ENCODE measurements at places on chromosomes 11 and 22.
A peak's percentile ranks its signal among the peaks of the same experiment; 100 is the strongest.

GRCh38 chr11:119957951-119958350 is 180.0 kb downstream of the TRIM29 start:
- DNase-seq: no peak

GRCh38 chr11:106503901-106504300 is 426.4 kb downstream of the AASDHPPT start:
- no peak for DNase-seq

- no peak for DNase-seq
Observed at GRCh38 chr11:96905143-96905542, 515.3 kb downstream of the JRKL start.

DNA sequence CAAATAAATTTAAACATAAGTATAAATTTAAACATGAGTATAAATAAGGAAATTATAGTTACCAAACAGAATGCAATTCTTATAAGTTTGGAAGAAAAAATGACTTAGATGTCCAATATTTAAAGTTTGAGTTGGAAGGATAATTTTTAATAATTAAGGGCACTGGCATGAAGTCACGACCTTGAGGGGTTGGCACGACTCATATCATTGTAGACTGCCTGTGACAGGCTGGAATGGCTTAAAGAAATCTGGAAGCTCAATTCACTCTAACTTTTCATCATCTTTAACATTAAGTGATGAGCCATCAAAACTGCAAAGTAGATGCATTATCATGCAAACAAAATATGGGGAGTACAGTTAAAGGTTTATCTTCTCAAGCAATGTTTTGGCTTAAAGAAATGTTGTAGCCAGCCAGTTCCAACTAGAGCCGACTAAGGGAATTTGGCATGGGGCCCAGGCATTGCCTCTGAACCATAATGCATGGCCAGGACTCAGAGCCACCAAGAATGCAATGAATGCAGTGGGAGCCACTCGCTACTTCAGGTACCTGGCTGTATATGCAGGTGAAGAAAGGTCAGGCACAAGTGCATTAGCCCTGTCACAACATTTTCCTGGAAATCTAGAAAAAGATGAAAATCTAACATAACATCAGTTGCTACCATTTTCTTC is 33.4 kb downstream of the PGR start:
- DNase-seq: no peak

DNA sequence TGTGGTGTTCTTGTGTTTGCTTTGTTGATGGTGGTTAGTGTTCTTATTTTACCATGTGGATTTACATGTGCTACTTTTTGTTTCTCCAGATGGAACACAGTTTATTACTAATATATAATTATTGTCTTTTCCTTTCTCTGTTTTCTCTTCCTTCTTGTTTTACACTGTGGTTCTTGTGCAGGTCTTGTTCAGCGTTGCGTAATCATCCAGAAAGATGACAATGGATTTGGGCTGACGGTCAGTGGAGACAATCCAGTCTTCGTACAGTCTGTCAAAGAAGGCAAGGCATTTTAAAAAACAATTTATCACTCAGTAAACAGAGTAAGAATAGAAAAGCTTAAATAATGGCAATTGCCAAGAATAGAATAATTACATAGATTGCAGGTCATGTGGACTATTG is 84.4 kb downstream of the ARHGEF12 start:
- no peak for DNase-seq

DNA sequence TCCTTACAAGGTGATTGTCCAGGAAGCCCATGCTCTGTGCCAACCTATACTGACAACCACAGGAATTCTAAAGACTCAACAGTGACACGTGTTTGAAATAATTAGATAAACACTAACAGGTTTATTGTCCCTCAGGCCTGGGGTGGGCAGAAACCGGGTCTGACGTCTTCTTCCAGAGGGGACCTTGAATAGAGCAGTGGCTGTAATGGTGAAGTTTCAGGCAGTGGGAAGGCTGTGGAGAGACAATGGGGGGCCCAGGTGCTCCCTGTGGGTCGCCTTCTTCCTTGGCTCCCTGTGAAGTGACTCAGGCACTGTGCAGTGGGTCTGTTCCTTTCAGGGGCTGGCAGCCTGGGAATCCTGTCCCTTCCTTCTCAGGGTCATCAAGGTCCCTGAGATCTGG is 54.6 kb downstream of the OTOG start:
- DNase-seq: no peak

- no peak for DNase-seq
Observed at GRCh38 chr11:130890039-130890745, 26.1 kb downstream of the SNX19 start.

- DNase-seq: no peak
Observed at GRCh38 chr11:130765951-130766649, 150.2 kb downstream of the SNX19 start.

DNA sequence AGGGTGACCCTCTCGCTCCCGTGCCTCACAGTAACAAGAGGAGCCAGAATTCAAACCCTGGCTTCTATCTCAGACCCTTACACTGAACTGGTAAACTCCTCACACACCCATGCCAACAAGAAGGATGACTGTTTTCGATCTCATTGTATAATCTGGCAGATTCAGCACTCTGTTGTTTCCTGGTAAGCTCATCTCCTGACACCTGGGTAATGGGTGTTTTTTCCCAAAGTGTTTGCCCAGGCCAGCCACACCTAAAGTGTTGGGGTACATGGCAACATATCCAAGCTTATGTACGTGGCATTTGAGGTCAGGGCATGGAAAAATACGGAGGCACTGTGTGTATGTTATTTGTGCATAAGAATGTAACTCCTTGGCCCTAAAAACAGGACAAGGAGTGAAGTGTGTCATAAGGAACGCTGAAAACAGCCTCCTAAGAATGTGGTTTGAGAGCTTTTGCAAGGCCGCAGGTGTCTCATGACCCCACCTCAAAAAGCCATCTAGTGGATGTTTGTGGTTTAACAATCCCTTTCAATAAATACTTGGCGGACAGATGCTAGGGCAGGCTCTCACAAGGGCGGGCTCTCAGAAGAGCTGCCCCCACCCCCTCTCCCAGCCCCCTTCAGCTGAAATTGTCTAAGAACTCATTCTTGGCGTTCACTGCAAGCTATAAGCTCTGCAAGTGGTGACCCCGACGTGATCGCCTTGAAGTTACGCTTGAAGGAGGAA is at the start of gene MS4A15:
TSS of gene MS4A15 (plus strand) at position 561 of the 726 bp plus-strand sequence. CDS start 6,867 bp downstream, outside the sequence.
- no peak for DNase-seq

DNA sequence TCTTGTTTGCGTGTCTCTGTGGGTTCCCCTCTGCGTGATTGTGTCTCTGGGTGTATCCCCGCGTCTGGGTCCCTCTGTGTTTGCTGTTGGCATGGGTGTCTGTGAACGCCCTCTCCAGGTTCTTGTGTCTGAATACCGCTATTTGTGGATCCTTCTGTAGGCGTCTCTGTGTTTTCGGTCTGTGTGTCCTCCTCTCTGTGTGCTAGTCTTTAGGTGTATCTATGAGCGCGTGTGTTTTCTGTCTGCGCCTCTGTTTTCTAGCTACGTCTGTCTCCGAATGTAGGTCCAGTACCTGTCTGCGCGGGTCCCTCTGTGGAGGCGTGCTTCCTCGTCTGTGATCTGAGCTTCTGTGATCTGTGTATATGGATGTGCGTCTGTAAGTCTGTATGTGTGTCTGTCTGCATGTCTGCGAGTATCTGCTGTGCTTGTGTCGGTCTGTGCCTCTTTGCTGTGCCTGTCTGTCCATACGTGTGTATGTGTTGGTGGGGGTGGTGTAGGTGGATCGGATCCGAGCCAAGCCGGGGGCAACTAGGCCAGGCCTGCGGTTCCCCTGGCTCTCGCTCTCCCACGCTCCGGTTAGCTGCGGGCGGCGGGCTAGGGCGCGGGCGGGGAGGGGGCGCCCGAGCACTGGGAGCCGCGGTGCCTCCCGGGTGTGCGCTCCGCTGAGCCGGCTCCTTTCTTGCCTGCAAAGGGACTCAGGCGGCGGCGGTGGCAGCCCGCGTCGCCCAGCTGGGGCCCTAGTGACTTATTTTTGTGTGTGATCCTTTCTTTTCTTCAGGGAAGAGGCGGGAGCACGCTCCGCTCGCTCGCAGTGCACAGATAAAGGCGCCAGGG is 105.3 kb upstream of the E2F8 start:
- no peak for DNase-seq

DNA sequence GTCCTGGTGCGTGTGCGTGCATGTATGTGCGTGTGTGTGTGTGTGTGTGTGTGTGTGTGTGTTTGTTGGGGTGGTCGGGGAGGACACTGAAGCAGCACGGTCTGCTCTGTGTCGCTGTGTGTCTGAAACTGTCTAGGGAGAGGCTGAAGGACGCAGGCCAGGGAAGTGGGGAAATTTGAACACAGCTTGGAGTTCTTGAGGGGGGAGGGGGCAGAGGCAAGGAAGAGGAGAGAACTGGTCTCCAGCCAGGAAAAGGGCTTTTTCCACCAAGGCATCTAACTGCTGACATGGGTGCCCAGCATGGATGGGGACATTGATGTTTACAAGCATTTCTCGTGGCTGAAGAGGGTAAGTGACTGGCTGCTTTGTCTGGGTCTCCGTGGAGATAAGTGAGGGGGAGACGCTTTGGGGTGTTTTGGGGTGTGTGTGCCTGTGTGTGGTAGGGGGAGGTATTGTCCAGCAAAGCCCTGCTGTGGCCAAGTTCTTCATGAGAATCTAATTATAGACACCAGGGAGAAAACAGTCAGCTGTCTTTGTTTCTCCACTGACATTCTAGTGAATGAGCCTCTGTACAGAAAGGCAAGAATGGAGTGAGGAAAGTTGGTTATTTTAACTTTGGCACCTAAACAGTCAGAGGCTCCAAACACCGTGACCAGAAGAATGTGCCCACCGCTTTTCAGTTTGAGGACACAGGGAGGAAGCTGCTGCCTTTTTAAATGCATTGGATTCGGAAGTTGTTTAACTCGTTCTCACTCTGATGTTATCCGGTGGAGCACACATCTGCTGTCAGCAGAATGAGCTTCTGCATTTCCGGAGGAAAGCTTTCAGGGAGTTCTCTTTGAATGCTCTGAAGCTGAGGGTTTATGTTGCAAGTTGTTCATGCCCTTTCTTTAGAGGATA is 63.7 kb downstream of the PPFIBP2 start:
- no peak for DNase-seq

- DNase-seq: no peak
Observed at GRCh38 chr11:113538451-113539412, 63.5 kb upstream of the DRD2 start.

DNA sequence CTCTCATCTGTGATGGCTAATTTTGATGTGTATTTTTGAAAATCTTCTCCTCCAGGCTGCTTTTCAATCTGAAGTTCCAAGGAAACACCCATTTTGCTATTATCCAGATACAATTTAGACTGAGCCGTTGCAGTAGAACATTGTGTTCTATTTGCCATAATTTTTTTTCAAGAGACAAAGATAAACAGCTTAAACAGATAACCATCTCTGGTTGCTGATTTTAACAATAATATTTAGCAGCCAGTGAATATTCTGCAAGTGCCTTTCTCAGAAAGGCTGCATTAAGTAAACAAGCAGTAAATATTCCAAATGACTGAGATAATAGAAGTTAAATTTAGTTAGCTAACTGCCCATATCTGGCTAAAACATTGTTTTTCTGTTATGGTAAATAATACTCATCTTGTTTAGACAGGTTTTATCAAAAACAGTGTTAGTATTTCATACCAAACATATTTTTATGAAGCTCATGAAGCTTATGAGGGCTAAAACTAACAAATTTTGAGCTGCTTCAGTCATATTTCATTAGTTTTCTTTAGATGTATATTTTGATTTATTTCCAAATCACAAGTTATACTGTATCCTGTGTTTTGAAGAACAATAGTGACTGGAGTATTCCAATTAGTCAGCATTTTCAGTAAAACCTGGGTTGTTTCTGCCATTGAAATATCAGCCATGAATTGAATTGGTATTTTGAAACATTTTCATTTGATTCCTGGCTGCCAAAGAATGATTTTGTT is 206.7 kb downstream of the SBF2 start:
- no peak for DNase-seq

DNA sequence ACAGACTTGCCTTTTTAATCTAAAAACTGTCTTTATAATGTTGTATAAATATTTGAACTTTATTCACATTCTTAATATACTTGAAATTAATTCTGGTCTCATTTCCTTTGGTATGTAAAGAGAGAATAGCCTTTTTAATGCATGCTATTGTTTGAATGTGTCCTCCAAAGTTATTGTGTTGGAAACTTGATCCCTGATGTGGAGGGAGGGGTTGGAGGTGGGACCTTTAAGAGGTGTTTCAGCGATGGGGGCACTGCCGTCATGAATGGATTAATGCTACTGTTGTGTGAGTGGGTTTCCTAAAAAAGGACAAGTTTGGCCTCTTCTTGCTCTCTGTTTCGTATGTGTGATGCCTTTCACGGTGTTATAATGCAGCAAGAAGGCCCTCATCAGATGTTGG is 131.7 kb downstream of the DDX10 start:
- DNase-seq: no peak

- DNase-seq: no peak
Observed at GRCh38 chr22:34608540-34609115, 457.3 kb upstream of the ISX start.

GRCh38 chr22:37305887-37306286 is 23.6 kb downstream of the CYTH4 start:
- no peak for DNase-seq

DNA sequence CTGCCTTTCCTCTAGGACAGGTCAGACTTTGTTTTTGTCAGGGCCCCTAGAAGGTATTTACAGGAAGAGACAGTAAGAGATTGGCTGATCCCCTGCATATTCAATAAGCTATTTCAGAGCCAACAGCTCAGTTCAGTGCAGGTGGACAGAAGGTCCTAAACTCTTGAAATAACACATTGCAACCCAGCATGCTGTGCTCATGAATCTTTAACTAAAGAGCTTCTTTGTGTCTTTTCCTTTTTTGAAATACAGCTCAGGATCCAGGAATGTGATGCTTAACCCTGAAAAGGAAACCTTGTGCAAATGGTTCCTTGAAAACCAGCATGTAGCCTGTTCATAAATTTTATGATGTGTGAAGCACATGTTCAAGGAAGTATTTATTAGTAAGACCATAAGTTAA is 43.9 kb downstream of the BBOX1 start:
- no peak for DNase-seq

GRCh38 chr22:48828688-48829087 is 999.0 kb downstream of the BRD1 start:
- no peak for DNase-seq

GRCh38 chr22:44795701-44796630 is 43.6 kb downstream of the ARHGAP8 start:
- no peak for DNase-seq

GRCh38 chr11:45042560-45042959 is 91.9 kb upstream of the TP53I11 start:
- DNase-seq: peak; percentile 23

- no peak for DNase-seq
Observed at GRCh38 chr22:22571862-22572261, 12.8 kb upstream of the PRAME start.

DNA sequence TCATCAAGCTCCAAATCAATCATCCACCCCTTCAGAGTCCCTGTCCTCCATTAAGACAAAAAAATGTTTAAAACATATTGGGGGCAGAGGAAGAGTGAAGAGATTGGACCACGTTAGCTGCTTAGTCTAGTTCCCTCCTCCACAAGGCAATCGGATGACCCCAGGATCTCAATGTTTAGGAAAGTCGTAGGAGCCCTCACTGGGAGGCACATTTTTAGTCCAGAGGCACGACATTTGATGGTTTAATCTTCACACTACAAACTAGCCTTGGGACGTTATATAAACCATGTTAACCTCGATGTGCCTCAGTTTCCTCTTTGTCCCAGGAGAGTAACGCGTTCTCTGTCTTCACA is 588 bp upstream of the FAT3 start:
- DNase-seq: no peak
